ENCODE measurements at places on chromosomes 2 and 18. TPM values are rescaled to one million over a fixed set of nuclear protein-coding genes. Genes with fewer than 3 reads are reported as not detected.

DNA sequence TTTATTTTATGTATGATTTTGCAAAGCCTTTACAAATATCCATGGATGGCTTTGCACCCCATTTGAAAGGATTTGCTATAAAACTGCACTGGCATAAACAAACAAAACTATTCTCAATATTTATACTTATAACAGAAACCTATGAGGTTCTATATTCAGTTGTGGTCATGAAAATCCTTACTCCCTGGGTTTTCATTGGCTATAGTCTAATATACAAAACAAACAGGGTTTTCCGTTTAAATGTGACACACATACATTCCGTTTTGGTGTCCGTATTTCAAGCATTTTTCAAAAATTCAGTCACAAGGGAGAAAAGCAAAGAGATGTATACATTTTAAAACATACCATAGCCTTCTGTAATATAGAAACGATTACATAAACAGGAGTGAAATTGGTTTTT is 100.0 kb downstream of the TCF4 start:
- no peak for DNase-seq

DNA sequence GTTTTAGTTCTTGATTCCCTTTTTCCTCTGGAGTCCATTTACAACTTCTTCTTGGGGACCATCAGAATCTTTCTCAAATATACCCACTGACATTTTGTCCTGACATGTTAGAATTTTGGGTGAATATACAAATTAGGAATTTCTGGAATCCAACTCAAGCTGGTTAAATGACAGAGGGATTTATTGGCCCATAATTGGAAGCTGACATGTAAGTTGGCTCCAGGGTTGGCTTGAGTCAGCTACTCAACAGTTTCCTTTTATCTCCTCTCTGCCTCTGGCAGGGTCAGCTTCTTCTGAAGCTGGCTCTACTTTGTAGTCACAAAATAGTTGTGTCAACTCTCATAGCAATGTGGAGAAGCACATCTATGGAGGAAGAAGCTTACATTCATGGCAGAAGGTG is 36.6 kb upstream of the PPP1R1C start:
- DNase-seq: no peak

DNA sequence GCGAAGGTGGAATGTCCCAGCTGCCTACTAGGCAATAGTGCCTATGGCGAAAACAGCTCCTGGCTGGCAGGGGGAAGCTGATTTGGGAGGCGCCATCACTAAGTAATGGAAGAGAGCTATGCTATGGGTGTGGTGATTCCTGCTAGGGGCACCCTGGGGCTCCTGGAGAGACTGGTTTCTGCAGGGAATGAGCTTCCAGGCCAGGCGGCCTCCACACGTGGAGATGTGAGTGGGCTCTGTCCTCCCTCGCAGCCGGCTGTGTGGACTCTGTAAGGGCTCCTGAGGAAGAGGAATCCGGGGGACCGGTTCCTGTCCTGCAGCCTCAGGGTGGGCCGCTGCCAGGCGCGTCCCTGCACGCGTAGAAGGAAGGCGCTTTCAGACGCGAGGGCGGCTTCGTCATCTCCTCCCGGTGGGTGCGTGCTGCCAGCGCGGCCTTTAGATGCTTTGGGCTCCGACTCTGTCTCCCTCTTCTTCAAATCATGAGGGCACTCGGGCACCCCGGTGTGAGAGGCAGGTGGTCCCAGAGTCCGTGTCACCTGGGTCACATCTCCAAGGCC is 55.5 kb upstream of the ANKRD62 start:
- DNase-seq: no peak

DNA sequence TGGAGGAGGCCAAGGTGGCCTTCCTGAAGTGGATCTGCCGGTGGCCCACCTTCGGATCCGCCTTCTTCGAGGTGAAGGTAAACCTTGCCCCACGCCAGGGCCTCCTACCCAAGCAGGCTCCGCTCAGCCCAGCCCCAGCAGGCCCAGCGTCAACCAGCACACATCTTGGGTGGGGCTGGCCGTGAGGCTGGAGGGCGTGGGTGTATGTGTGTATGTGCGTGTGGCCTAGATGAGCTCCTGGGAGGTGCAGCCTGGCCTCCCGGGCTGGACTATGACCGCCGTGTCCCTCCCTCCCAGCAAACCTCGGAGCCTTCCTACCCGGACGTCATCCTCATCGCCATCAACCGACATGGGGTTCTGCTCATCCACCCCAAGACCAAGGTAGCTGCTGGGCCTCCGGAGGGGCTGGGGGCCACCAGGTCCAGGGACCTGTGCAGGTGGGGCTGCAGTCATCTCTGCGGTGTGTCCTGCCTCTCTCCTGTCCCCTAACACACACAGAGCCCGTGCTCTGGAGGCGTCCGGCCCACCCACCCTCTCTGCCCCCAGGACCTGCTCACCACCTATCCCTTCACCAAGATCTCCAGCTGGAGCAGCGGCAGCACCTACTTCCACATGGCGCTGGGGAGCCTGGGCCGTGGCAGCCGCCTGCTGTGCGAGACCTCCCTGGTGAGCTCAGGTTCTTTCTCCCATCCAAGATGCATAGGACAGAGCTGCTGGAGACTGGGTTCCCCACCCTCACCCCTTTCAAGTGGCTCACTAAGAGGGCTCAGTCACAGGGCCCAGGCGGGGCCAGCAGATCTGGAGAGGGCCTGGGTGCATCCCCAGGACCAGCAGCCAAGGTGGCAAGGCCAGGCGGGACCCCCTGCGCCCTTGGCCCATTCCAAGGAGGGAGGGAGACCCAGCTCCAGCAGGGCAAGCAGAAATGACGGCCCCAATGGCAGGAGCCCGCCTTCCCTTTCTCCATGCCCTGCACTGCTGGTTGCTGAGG is 9.4 kb upstream of the GPR17 start:
- no peak for DNase-seq

FAM237A gene
- not detected for total RNA-seq

DNA sequence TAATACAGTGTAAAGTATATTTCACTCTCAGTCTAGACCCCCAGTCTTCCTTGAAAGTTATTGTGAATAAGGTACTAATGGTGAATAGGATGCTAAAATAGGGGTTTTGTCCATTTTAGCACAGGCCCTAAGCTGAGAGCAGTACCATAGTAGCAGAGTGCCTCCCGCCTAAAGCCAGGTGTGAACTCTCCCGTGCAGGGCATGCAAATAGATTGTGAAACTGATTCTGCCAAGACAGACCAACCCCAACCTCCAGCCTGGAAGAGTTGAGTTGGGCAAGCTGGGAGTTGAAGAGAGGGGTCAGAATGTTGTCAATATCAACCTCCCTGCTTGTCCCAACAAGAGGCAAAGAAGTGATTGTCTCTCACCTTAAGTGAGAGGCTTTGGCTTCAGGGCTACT is 97.4 kb upstream of the CYRIA start:
- DNase-seq: no peak

GRCh38 chr2:39620067-39620466 is 45.6 kb upstream of the TMEM178A start:
- peak; percentile 70 for DNase-seq

- DNase-seq: no peak
Observed at GRCh38 chr2:180846756-180847472, 133.5 kb upstream of the UBE2E3 start.

GRCh38 chr18:50586710-50587109 is 26.8 kb downstream of the MAPK4 start:
- DNase-seq: no peak

DNA sequence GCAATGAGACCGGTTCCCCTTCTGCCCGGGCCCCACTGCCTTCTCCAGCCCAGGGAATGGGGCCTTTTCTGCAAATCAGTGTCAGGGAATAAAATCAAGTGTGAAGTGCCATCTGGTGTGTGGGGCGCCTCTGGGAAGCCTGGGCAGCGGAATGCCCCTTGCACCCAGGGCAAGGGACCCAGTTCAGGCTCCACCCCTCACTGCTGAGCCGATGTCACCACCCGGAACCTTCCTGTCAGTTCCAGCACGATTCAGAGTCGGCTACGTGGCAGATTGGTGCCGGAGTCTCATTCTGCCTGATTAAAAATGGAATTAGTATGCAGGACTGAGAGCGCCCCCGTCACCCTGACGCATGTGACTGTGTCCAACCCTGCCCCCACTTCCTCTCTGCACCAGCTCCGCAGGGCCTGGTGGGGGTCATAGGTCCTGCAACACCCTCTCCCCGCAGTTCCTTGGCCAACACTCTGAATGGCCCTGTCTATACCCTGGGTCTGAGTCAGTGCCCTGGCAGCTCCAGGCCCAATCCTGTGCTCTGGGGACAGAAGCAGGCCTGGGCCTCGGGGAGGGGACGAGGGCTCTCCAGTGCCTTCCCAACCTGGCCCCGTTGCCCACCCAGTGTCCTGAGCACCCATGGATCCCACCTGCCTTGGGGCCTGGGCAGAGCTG is 8.2 kb upstream of the ALPI start:
- DNase-seq: no peak

DNA sequence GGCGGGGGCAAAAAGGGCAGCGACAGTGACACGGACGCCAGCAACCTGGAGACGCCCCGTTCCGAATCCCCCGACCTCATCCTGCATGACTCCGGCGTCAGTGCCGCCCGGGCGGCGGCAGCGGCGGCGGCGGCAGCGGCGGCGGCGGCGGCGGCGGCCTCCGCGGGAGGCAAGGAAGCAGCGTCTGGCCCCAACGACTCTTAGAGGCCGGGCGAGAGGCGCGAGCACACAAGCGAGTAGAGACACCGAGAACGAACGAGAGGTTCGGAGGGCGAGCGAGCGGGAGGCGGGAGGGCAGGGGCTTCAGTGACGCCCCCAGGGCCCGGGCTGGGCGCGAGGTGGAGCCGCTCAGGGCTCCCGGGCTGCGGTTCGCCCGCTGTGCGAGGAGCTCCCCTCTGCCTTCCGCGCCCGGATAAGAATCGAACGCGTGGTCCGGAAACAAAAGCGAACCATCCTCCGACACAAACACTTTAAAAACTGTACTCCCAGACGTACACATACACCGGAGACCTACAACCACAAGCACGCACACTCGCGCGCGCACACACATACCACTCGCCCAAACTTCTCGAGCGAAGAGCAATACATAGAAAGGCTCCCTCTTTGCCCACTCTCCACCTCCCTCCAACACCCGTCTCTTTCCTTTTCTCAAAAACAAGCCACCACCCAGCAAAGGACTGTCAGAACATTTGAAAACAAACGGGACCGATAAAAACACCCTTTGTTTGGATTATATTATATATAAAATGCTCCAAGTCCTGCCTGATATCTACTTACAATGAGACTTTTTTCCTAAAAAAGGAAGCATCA is 2.8 kb downstream of the SP9 start:
- DNase-seq: no peak

DNA sequence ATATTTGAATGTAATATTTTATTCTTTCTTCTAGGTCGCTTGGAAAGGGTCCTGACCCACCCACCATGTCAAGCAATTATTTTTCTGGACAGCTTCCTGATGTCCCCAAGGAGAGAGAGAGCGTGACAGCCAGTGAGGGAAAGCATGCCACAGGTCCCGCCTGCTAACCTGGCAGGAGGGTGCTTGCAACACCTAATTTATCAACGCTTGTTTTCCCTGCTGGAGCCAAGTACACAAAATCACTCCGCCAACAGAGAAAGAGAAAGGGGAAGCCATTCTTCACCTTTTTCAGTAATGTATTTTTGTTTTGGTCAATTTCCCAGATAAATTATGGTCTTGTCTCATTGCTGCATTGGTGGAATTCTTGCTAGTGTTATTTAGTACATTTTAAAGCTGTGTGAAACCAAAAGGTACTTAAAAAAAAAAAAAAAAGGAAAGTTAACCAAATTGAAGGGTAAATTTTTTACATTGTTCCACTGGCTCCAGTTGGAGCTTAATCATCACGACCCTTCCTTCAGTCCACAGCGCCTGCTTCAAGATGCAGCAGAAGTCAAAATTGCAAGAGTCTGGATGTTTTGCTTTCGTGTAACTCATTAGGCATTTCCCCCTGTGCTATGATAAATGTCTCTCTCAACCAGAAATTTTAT is 88.5 kb upstream of the COPS8 start:
- no peak for DNase-seq

IL36G gene
- not detected for total RNA-seq

DNA sequence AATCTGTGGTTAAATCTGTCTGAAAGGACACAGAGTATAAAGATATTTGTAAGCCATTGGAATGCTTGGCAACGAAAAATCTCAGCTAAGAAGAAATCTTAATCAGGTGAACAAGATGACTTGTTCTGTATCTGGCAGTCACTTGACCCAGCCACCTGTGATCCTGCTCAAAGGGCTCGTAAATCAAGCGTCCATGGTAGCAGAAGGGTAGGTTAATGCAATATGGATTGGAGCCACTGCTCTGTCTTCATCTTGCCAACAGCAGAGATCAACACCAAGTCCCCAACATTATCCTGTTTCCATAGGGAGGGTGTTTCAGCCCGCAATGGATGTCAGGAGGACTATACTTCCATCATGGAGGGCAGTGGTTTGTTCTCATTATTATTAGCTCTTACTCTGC is 378.4 kb downstream of the CDH7 start:
- no peak for DNase-seq

C2orf81 gene
- total RNA-seq: 4.4 TPM

- peak; percentile 76 for DNase-seq
Observed at GRCh38 chr2:72144632-72145288, 2.9 kb downstream of the CYP26B1 start.

DNA sequence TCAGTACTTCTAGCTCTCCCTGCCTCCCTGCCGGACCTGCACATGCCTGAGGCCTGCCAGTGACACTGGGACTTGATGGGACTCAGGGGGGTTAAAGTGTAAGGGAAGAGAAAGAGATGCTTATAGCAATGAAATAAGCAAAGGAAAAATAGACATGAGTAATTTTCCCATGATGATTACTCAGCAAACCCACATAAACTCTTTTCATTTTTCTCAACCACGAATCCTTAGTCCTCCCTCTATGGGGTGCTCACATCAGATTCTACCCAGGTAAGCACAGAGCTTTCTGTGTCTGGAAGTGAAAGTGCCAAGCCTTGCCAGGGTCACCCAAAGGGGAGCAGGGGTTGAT is 44.8 kb upstream of the ANKRD62 start:
- no peak for DNase-seq

DNA sequence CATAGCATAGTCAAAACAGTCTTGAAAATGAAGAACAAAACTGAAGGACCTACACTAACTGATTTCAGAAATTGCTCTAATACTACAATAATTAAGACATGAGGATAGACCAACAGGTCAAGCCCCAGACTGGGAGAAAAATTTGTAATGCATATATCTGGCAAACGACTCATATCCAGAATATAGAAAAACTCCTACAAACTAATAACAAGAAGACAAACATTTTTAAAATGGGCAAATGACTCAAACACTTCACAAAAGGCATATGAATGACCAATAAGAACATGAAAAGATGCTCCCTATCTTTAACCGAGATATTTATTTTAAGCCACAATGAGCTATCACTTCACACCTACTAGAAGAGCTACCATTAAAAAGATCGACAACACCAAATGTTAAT is 14.2 kb downstream of the TGFBRAP1 start:
- DNase-seq: no peak

ANKRD62 gene
- not detected for total RNA-seq

- no peak for DNase-seq
Observed at GRCh38 chr2:109038992-109039391, 50.0 kb upstream of the EDAR start.

DNA sequence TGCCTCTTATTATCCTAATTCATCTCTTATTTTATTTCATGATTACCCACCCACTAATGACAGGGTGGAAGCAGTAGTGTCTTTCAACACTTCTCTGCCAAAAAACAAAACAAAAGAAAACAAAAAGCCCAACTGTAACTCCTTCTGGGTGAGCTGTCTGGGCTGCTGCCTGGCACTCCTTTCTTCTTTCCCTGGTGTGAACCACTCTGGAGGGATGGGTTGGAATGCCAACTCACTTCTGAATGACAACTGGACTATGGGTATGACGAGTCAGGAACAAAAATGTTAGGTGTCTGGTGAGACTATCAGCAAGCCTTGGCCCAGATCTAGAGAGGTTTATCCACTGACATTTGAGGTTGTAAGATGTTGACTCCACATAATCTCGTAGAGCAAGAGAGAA is 88.3 kb upstream of the ITGB6 start:
- DNase-seq: no peak
